ENCODE measurements at places on chromosomes 2 and 18.

DNA sequence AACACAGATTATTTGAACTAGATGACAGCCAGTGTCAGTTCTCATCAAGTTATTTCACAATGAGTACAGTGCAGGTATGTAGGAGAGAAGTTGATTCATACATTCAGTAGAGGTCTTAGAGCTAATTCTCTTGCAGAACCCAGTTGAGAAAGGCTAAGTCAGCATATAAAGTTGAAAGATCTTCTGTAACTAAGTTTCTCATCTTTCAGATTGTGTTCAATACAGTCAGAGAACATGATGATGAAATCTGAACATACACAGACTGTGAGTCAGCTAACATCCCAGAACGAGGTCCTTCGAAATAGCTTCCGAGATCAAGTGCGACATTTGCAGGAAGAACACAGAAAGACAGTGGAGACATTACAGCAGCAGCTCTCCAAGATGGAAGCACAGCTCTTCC, 41.9 kb upstream of the LIMS1 start:
- no peak for DNase-seq

GRCh38 chr2:154551649-154552048, 146.8 kb upstream of the KCNJ3 start:
- no peak for DNase-seq

DNA sequence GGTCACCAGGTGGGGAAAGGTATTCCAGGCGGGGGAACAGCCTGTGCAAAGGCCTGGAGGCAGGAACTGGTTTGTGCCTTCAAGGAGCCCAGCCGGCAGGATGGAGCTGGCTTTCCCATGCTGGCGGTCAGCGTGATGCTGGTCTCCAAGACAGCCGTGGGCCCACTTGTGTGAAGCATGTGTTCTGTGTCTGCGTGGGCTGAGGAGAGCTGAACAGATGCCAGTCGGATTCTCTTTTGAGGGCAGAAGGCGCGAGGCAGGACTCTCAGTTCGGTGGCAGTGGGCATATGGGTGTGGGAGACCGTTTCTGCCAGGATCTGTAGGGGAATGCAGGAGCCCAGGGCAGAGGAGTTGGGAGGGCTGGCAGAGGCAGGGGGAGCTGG, 191.6 kb downstream of the TWIST2 start:
- DNase-seq, result no peak

GRCh38 chr18:37762076-37762621, 196.6 kb upstream of the CELF4 start:
- DNase-seq, result no peak

DNA sequence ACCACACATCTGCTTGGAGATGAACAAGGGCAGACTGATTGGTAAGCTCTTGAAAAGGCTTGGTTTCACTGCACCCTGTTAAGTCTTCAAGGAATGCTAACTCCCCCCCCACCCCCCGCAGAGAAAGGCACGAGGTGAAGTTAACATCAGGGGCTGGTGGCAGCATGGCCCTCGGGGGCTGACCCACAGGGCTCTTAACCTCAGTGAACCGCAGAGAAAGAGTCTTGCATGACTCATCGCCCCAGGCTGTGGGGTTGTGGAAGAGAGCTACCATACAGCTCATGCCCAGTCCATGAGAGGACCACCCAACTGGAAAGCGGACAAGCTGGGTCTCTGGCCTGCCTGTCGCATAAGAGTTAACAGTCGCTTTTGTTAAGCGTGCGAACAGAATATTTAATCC, 10.6 kb upstream of the CEP68 start:
- DNase-seq, result no peak

- no peak for DNase-seq
Observed at GRCh38 chr2:198546122-198546521, 741.7 kb downstream of the PLCL1 start.

DNA sequence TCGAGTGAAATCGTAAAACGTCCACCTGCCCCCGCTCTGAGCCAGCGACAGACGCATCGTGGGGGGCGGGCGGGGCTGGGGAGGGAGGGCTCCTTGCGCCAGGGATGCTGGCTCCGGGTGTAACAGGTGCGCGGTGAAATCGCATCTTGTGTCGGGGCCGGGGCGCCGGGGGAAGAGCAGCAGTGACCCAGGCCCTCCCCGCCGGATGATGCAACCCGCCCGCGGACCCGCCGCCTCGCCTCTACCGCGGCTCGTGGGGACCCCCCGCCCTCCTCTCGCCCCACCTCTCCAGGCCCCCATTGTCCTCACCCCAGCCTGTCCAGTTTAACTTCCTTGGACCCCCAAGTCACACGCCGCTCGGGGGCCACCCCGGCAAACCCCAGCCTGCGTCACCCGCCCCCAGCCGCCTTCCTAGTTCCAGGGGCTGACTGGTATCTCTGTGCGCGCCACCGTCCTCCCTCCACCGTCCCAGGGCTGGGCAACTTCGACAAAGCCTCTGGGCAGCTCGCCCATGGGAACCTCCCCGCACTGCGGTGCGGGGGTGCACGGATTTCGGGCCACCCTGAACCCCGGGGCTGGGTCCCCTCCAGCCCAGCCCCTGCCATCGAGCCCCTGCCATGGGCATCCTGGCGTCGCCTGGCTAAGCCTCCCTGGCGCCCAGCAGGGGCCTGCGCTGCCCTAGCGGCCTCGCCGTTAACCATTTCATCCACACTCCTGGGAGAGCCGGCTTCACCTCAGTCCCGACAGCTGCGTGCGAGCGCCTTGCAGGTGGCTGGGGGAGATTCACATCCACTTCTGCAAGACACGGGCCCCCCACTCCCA, 799 bp upstream of the KIF1A start:
- no peak for DNase-seq

DNA sequence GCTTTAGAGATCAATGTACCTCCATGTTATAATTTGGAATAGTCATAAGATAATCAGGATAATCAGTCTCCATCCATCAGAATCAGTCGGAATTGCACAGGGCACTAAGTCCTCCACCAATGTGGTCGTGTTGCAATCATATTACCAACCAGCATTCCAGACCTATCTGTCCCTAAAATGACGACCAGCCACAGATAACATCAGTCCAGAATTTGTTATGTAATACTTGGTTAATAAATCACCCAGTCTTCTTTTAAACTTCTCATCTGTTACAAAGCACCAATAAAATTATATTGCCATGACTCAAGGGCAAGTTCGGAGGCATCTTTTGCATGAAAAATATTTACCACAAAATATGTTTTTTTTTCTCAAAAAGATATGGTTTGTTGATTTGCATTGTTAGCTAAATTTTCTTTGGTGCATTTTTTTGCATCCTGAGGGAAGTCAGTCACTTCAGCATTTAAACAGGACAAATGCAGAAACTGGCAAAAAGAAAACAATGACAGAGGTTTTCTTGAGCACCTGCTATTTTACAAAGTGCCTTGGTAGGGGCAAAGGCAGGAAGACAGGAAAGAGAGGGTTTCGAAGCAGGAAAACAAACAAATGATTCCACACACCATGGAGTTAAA, 29.3 kb downstream of the PIEZO2 start:
- DNase-seq, result no peak

GRCh38 chr2:199734011-199734410, 117.0 kb downstream of the FTCDNL1 start:
- no peak for DNase-seq

- DNase-seq, result no peak
Observed at GRCh38 chr18:51251625-51252024, 54.1 kb upstream of the MEX3C start.

GRCh38 chr2:150167711-150168110, 319.8 kb downstream of the RND3 start:
- no peak for DNase-seq

- DNase-seq, result no peak
Observed at GRCh38 chr2:133835821-133836619, 267.8 kb upstream of the NCKAP5 start.

Measured in T-helper 1 cell (primary cell).